ENCODE measurements at places on chromosomes 2 and 18.

- DNase-seq = no peak
Measured at GRCh38 chr2:174020926-174021662, 55.9 kb upstream of the SP3 start.

GRCh38 chr2:18063826-18064470 is 185.5 kb downstream of the KCNS3 start:
- no peak for DNase-seq

- DNase-seq = no peak
Measured at GRCh38 chr2:12948961-12949353, 232.2 kb downstream of the TRIB2 start.

- DNase-seq = no peak
Measured at GRCh38 chr18:8928044-8928443, 174.5 kb upstream of the NDUFV2 start.

- no peak for DNase-seq
Measured at GRCh38 chr2:63009490-63009889, 41.1 kb upstream of the OTX1 start.

DNA sequence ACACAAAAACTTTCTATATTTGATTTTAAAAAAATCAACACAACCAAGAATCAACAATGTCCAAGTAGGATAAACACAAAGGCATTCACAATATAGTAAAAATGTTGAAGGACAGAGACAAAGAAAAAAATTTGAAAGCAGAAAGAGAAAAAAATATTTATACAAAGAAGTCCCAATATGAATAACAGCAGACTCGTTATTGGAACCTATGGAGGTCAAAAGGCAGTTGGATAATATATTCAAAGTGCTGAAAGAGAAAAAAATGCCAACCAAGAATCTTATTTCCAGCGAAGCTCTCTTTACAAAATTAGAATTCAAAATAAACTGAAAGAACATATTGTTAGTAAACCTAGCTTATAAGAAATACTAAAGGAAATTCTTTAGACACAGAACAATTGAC is 859.5 kb downstream of the LRP1B start:
- no peak for DNase-seq

DNA sequence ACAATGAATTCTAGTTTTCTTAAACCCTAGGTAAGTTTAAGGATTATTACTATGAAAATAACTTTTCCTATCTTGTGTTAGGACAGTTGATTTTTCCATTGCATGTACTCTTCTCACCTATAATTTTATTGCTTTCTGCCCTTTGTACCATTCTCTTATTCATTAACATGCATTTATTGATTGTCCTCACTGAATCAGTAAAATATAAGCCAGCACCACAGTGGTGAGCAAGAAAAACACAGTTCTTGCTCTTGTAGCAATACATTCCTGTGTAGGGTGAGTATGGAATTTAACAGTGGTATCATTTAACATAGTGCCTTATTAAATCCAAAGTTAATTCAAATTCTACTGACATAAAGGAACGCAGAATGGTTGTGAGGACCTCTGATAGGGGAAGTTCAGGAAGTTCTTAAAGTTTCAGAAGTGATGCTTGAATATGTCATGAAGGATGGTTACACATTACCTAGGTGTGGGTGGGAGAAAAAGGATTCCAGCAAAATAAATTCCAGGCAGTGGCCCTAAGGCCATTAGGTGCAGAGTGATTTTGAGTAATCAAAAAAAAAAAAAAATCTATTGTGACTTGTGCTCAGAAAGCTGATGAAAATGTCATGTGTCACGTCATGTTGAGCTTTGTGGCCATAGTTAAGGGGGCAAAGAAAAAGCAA is 104.7 kb upstream of the DSEL start:
- DNase-seq = no peak

GRCh38 chr2:14647714-14648113 is 15.2 kb downstream of the LRATD1 start:
- DNase-seq = no peak

GRCh38 chr2:29196792-29197788 is 81.9 kb downstream of the CLIP4 start:
- no peak for DNase-seq

GRCh38 chr18:49648811-49649210 is 87.0 kb downstream of the LIPG start:
- no peak for DNase-seq

Data from GOT3 (cell line).